ENCODE measurements at places on chromosomes 5 and 9.

DNA sequence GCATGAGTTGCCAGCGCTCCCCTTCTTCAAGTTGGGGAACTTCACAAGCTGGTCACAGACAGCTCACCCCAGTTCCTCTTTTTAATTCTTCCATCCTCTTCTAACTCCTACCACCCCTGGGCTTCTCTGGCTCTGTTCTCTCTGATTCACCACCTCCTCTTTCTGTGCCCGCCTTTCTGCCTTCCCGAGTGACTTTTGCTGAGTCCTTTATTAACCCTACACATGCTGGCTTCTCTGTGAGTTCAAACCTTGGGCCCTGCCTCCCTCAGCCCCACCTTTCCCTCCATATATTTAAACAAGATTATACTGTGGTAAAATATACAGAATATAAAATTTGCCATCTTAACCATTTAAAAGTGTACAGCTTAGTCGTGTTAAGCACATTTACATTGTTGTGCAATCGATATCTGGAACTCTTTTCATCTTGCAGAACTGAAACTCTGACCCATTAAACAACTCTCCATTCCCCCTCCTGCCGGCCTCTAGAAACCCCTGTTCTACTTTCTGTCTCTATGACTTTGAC lies 32.0 kb downstream of the SLC46A2 start:
- peak; percentile 55 for DNase-seq

DNA sequence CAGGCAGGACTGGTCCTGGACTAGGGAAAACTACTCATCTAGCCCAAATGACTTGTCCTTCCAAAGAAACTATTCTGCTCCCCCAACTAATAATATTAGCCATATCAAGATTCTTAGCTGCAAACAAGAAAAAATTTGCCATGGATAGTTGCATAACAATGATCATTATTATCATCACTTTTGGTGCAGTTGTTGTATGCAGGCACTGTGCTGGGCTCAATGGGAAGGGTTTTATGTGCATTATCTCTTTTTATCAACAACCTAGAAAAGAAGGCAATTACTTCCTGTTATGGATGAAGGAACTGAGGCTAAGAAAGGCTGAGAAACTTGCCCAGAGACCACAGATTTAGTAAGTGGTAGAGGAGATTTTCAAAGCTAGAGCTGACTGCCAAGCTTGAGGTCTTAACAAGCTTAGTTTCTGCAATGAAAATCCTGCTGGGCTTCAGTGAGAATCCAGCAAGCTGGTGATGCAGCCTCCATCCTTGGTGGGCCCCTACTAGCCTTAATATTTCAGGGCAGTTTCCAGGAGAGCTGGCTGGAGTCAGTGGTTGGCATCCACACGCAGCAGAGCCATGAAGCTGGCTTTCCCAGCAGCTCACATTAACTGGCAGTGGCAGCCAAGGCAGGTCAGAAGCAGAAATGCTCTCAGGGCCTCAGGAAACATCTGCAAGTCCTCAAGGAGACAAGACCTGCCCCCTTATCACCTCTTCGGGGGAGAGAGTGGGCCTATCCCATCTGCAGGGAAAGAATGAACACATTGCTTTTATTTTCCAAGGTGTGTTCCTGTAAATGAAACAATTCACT lies 20.5 kb upstream of the MEGF9 start:
- DNase-seq: no peak

- no peak for DNase-seq
Measured at GRCh38 chr5:53454719-53455000, 25.8 kb upstream of the FST start.

DNA sequence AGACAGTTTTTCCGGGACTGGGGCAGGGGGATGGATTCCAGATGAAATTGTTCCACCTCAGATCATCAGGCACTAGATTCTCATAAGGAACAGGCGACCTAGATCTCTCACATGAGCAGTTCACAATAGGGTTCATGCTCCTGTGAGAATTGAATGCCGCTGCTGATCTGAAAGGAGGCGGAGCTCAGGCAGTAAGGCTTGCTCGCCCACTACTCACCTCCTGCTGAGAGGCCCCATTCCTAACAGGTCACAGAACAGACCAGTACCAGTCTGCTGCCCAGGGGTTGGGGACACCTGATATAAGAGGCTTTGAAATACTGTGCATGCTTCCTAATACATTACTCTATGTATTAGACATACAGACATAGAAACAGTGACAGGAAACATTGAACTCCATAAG lies 41.1 kb downstream of the PTPRD start:
- no peak for DNase-seq

DNA sequence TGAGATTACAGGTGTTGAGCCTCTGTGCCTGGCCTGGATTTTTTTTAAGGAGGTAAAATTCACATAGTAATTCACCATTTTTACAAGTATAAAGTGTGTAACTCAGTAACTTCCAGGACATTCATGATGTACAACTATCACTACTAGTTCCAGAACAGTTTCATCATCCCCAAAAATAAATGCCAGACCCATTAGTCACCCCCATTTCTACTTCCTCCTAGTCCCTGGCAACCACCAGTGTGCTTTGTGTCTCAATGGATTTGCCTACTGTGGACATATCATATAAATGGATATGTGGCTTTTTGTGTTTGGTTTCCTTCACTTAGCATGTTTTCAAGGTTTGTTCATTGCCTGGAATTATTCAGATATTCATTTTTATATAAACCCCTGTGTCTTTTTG lies 72.5 kb upstream of the PANK3 start:
- DNase-seq: no peak

DNA sequence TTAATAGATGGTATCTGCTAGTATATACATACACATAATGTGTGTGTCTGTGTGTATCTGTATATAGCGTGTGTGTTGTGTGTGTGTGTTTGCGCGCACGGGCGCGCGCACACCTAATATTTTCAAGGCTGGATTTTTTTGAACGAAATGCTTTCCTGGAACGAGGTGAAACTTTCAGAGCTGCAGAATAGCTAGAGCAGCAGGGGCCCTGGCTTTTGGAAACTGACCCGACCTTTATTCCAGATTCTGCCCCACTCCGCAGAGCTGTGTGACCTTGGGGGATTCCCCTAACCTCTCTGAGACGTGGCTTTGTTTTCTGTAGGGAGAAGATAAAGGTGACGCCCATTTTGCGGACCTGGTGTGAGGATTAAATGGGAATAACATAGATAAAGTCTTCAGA lies 757 bp downstream of the FXN start:
- DNase-seq: peak; percentile 16

DNA sequence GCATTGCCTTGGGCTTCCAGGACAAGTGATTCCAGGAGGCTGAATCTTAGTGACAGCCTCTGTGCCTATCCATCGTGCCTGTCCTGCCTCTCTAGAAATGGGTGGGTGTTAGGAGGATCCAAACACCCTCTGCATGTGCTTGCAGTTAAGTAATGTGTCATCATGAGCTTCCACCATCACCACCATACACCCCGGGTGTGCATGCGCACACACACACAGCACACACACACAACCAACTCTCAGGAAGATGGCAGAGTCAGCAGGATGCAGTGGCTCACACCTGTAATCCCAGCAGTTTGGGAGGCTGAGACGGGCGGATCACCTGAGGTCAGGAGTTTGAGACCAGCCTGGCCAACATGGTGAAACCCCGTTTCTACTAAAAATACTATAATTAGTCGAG lies 22.8 kb upstream of the CERCAM start:
- DNase-seq: no peak

GRCh38 chr5:439636-440035 lies 3.3 kb upstream of the EXOC3 start:
- DNase-seq: no peak

DNA sequence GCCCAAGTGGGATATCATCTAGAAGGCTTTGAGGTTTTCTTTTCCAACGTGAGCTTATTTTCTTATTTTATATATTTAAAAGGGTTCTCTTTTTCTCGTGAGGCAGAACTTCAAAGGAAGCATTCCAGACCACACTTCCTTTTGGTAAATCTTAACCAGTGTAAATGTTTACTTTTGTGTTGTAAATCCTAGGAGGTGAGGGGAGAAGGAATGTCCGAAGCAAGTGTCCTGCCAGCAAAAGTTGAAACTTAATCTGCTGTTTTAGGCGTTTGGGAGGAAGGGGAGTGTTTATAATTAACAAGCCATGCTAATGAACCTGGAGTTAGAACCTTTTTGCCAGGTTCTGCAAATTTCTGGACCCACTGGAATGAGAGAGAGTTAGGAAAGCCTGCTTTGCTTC lies 37.9 kb downstream of the WWC1 start:
- DNase-seq: no peak

- peak; percentile 70 for DNase-seq
Measured at GRCh38 chr9:98248737-98249474, 6.5 kb downstream of the TBC1D2 start.

- DNase-seq: no peak
Measured at GRCh38 chr9:72894342-72894741, 58.5 kb downstream of the ALDH1A1 start.

DNA sequence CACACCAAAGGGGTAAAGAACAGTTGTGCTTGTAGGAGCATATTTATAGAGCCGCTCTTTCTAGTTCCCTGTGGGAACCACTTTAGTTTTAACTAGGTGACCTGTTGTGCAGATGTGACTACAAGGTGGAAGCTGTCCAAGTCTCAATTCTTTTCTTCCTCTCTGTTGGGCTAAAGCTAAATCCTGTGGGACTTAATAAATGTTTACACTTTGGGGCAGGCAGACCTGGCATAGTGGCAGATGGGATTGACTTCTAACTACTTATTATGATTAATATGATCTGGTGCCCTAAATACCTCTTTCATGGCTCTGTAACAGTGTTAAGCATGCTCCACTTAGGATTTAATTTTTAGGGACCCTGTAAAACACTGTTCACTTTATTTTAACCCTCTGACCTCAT lies 265.3 kb downstream of the KCTD16 start:
- no peak for DNase-seq

- no peak for DNase-seq
Measured at GRCh38 chr5:109929911-109930310, 240.2 kb downstream of the MAN2A1 start.

All from CD4-positive, alpha-beta T cell treated with Interleukin-1 beta for 1 hour (primary cell).